ENCODE measurements at places on chromosomes 16 and 17. TPM values are rescaled to one million over a fixed set of nuclear protein-coding genes. Genes with fewer than 3 reads are reported as not detected.
A peak's percentile ranks its signal among the peaks of the same experiment; 100 is the strongest.

DNA sequence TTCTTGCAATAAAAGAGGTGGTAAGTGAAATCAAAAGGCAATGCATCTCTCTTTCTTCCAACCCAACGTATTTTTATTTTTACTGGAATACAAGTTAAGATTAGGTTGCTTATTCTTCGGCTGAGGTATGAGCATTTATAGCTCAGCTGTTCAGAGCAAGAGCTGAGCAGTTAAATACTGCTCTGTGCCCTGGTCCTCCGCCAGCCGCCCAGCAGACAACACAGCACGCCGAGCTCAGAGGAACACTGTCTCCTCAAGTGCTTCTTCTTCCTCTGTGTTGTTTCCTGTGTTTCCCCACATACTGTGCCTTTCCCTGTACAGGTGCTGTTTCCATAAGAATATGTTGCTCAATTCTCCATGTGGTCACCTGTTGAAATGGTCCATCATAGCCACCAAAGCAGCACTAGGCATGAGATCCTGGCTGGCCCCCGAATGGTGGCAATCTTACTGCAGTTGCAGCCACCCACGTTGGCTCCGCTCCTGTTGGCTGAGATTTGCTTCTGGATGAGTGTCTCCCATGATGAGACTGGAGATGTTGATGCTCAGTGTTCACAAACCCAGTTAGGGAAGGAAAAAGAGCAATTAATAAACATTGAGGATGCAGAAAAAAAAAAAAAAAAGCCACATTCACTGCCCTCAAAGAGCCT is 515.3 kb downstream of the GRIN2A start:
- DNase-seq = no peak

DNA sequence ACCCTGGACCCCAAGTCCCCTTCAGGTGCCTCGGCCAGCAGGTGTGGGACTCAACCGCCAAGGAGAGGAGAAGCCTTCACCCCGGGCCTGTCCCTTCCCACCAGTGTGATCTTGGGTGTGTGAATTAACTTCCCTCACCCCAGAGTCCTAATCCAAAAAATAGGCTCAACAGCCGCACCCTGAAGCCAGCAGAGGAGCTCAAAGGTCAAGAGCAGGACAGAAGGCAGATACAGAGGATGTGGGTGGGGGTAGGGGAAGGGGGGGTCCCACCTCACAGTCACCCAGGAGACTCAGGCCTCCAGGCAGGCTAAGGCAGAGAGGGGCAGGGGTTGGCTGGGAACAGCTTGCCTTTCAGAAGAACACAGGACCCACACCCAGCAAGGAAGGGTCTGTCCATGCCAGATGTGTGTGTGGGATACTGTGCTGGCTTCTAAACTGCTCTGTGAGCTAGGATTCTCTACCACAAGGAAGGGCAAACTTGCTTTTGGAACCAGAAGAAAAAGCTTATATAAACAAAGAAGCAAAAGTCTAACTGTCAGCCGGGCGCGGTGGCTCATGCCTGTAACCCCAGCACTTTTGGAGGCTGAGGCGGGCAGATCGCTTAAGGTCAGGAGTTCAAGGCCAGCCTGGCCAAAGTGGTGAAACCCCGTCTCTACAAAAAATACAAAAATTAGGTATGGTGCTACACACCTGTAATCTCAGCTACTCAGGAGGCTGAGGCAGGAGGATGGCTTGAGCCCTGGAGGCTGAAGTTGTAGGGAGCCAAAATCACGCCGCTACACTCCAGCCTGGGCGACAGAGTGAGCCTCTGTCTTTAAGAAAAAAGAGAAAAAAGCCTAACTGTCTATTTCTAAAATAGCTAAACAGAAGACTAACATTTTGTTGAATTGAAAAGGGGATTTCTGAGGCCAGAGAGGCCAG is 4.6 kb downstream of the PIEZO1 start:
- no peak for DNase-seq

- peak; percentile 3 for DNase-seq
Measured at GRCh38 chr16:27761816-27762215, 211.9 kb downstream of the KATNIP start.

- DNase-seq = peak; percentile 96
Measured at GRCh38 chr17:81563861-81564586, 11.9 kb upstream of the FAAP100 start.

The WSCD1 gene
- under 0.01 TPM for total RNA-seq

The TMEM114 gene
- not detected for total RNA-seq

The APOBR gene
- not detected for total RNA-seq

GRCh38 chr16:83302853-83303252 is 504.9 kb upstream of the HSBP1 start:
- DNase-seq = no peak

The USP6 gene
- total RNA-seq = not detected

GRCh38 chr16:54591816-54592246 is 305.2 kb upstream of the IRX3 start:
- DNase-seq = no peak

DNA sequence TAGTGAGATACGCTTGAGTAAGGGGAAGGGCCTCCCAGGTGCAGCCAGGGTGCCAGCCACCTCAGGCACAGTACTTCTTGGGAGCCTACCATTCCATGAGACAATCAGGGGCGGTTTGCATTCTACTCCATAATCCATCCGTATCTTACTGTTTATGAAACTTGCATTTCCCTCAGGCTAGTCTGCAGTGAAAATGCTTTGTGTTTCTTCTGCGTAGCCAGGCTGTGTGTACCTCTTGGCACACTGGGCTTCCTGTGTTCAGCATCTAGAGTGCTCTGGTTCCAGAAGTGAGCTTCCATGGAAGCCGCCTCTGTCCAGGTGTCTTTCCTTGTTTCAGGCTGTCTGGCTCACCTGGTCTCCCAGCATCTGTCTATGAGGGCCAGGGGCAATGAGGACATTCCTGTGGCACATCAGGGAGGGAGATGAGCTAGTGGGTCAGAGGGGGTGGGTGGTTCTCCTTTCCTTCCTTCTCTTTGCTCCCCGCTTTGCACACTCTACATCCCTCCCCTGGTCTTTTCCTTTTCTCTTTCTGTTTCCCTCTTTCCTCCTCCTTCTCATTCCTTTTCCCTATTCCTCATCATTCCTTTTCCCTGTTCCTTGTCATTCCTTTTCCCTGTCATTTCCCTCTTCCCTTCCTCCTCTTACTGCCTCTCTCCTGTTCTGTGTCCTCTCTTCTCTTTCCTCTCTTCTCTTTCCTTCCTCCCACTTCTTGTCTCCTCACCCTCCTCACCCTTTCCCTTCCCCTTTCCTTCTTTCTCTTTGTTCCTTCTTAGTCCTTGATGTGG is 386.5 kb downstream of the CPPED1 start:
- no peak for DNase-seq

GRCh38 chr17:15112846-15113617 is 152.1 kb downstream of the PMP22 start:
- DNase-seq = no peak

The HSPB9 gene
- not detected for total RNA-seq

The C16orf92 gene
- total RNA-seq = not detected

DNA sequence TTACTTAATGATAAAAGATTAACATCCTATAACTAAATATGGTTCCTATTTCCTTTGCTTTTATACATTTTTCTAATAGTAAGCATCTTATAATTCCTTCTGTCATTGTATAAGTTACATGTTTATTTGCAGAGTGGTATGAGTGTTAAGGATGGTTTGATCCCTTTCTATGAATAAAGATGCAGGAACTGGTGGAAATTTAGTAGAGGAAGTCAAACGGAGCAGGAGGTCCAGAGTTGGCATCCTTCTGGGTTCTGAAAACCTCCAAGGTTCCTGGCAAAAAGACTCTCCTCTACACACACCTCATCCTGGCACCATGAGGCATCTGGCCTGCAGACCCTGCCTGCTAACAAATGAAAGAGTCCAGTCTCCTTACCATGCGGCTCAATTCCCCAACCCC is 296.8 kb downstream of the SOX9 start:
- DNase-seq = no peak

DNA sequence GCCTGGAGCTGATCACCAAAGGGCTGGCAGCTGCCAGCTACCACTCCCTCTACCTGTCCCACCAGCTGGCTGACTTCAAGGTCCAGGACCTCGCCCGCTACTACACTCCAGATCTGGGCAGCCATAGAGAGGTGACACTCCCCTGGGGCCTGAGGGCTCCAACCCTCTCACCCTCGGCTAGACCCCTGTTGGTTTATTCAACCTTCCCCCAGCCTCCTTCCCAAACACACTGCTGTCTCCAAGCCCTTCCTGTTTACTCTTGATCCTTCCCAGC is 18.0 kb downstream of the ALOX12B start:
- DNase-seq = no peak

DNA sequence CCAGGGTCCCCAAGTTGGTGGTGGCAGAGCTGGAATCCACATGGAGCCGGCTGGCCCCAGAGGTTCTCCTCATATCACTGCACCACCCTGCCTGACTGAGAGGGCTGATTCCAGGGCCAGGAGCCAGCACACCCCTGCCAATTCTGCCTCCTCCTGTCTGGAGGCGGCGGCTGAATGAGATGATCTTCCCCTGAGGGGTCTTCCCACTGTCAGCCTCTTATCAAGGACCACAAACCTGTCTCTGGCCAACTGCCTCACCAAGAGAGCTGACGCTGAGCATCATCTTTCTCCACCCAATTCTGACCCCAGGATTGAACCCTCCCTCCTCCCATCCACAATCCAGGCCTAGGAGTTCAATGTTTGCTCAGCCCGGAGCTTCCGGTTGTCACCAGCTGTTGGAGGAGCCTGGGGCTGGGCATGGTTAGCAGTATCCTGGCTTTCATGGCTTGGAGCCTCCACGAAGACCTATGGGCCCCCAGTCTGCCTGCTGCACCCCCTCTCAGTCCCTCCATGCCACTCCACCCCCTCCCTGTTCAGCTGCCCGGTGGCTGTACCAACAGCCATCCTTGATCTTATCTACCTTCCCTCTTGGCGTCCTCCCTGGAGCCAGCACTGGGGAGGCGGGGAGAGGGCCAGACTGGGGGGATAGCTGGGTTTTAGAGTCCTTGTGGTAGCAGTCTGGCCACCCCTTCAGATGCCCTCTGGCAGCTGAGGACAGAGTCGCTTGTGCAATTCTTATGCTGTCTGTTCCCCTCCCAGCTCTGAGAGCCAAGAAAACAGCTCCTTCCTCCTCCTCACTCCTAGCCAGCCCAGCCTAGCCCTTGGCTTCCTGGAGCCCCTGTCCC is 25.6 kb downstream of the ABCC3 start:
- peak; percentile 53 for DNase-seq

DNA sequence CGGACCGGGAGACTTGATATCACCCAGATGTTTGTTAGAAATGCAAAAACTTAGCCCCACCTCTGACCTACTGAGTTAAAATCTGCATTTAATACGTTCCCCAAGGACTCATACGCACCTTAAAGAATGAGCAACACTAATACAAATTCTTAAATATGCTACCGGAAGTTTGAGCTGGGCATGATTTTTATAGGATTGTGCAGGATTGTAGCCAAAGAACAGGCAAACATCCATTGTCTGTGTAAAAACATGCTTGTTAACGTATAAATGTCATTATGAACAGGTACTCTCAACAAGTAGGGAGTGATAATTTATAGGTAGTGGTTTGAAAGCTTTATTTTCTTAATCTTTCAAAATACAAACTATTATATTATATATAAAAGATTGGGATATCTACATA is 22.3 kb upstream of the COX10 start:
- DNase-seq = no peak

DNA sequence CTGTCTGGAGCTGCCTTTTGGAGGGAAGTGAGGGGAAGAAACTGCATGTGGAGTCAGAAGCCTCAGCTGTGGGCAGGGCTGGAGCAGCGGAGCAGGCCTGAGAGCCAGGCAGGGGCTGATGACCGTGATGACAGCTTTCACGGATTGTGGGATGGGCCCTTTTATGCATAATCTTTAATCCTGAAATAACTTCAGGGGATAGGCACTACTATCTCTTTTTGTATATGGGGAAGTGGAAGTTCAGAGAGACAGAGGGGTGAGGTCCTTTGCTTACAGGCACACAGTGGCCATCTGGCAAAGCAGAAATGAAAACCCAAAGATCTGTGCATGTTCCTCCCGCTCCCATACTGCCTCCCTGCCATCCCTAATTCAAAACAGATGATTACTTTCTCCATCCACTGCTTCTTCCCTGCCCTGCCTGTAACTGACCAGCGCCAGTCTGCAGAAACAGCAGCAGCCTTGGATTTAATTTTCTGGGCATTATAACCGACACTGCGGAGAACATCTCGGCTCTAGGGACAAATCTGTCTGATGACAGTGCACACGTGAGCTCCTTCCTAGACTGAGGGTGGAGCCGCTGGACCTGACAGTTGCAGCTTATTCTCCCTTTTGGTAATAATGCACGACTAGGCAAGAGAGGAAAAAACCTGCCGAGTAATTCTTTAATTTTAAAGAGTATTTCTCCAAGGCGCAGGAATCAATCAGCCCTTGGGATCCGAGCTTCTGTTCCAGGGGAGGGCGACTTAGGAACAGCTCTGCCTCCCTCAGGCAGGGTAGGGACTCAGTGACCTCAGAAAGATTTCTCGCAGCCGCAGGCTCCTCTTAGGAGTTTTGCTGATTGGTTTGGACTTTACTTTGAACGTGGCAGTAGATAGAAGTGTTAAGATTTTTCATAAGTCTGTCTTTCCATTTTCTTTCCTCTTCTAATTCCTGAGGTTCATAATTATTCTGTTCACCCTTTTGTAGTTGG is 95.4 kb downstream of the UTP18 start:
- DNase-seq = no peak

DNA sequence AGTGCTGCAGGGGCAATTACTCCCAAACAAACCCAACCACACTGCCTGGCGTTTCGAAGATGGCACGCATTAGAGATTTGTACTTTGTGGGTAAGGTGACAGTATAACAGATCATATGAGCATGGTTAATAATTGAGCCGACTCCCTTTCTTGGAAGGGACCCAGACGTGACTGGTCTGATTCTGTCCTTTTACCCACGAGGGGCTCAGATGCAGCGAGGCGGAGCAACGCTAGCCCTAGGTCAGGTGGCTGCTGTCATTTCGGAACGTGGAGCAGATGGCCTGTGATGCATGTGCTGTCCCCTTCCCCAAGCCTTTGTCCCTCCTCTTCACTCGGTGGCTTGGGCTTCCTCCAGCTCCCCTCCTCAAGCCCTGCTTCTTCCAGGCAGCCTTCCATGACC is 84.2 kb downstream of the SNX29 start:
- DNase-seq = no peak

DNA sequence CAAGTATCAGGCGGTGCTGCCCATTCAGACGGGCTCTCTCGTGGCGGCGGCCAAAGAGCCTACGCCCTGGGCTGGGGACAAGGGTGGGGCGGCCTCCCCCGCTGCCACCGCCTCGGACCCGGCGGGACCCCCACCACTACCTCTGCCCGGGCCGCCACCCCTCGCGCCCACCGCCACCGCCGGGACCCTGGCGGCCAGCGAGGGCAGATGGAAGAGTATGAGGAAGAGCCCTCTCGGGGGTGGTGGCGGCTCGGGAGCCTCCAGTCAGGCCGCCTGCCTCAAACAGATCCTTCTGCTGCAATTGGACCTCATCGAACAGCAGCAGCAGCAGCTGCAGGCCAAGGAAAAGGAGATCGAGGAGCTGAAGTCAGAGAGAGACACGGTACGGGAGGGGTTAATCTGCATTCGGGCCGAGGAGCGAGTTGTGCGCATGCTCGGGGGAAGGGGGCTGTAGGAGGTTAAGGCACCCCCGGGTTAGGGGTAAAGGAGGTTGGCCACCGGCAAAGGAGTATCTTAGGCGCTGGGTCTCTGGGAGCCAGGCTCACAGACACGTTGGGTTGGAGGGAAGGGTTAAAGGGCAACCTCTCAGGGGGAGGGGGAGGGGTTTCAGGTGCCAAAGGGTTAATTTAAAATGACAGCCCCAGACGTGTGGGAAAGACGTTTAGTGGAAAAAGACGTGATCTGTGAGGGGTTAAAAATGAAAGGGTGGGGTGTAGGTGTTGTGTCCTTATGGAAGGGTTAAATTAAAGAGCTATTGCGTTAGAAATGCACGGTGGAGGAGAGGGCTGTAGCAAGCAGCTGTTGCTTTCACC is 1.4 kb downstream of the MSL1 start:
- peak; percentile 36 for DNase-seq
